Omental fat pad (tissue), 4 donors: ENCODE measurements at places on chromosomes 3 and 15.

- DNase-seq, result no peak
These were observed 35.4 kb downstream of the SV2B start for GRCh38 chr15:91135201-91136130.

DNA sequence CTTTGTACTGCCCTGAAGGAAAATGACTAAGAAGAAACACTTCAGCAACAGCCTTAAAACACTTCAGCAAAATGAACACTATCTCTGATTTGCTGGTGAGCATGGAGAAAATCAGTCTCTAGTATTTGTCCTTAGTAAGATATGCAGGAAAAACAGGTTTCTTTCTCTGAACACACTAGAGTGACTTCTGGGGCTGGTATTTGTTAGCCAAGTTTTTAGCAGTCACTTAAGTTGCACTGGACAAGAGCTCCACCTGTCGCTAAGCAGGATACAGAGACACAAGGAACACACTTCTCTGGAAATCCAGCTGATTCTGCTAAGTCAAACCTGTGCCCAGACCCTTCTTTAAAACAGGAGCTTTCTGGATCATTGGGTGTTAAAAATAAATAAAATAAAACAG is 65.3 kb downstream of the CHAC1 start:
- no peak for DNase-seq

DNA sequence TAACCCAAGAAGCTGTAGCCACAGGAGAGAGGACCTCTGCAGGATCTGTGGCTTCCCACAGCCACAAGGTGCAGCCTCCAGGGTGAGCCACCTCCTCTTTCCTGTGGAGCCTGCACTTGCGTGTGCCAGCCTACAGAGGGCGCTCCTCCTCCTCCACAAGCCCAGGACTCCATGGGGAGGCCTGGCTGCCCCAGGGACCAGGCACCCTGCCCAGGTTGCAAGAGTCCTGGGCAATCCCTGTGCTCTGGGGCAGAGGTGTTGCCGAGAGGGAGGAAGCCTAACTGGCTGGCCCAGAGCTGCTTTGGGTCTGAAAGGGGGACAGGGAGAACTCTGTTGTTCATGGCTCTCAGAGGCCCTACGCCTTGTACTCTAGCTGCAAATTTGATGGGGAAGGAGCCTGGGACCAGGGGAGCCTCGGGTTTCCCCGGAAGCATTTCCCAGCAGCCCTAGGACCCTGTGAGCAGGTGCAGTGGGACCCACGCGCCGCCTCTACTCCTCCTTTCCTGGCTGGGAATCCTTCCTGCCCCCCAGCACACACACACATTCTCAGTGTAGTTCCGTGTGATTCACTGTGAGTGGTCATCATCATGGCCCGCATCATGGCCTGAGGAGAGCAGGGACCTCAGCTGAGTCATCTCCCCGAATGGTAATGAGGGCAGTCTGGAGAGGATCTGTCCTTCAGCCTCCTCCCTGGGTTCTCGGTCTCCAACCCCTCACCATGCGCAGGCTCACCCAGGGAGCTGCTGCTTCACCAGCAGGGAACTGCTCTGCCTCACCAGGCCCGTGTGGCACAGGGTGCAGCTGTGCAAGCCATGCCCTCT is 24.3 kb downstream of the TBC1D21 start:
- DNase-seq, result no peak

GRCh38 chr15:47415539-47415971 is 301.8 kb upstream of the SEMA6D start:
- DNase-seq, result no peak

DNA sequence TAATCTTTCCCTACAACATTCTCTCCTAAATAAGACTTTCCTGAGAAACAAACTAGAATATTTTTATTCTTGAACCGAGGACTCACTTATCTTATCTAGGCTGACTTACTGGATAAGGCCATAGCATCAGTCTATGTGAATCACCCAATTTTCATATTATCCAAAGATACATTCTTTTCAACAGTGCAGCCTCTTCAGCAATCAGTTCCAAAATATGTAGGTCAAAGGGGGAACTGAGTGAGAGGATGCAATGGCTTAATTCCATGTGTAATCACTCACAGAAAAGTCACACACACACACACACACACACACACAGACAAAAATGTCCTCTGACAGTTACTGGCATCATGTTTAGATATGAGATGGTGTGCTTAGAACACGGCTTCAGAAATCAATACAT is 31.5 kb upstream of the MECOM start:
- DNase-seq, result no peak

DNA sequence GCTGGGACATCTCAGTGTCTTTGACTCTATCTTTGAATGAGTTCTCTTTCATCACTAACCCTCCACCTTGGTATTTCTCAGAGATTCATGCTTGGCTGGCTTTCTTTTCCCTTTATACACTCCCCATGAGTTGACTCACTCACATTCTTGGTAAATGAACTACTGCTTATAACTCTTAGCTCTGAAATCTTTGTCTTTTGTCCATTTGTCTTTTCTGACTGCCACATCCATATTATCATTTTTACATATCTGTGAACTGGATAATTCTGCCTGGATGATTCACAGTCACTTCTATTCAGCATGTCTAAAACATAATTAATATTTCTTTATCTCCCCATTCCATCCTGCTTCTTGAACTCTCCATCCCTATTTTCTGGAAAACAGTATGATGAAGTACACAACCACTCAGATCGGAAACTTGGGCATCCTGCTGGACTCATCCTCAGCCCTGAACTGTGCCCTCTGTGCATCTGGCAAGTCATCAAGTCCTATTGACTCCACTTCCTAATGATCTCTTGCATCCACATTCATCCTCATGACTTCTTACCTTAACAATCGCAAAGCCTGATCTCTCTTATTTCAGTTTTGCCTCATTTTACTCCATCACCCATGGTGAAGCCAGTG is 66.9 kb downstream of the KCNAB1 start:
- DNase-seq, result no peak
